Mucosa of descending colon (tissue), 3 donors: ENCODE measurements at places on chromosomes 1 and 21.

- no peak for DNase-seq
Observed at GRCh38 chr21:25330266-25330665, 277.0 kb downstream of the MRPL39 start.

DNA sequence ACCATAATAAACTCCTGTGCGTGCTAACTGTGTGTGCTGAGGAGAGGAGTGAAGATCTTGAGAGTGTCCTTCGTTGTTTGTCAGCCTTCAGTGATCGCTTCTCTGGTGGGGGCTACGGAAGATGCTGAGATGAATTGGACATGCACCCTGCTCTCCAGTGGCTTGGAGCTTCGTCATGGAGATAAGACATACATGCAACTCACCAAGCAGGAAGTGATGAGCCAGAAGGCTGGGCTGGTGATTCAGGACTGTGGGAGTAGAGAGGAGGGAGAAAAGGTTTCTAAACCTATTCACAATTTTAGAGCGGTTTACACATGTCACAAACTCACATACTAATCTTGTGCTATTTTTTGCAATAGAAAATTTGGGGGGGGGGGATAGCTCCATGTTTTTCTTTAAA, 128.9 kb upstream of the ADAR start:
- DNase-seq = no peak

DNA sequence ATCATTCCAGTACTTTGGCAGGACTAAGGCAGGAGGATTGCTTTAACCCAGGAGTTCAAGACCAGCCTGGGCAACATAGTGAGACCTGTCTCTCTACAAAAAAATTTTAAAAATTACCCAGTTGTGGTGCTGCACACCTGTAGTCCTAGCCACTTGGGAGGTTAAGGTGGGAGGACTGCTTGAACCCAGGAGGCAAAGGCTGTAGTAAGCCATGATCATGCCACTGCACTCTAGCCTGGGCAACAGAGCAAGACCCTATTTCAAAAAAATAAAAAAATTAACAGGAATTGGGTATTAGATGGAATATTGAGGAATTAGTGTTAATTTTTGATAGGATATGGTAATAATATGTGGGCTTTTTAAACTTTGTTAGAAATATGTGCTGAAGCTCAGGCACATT, 16.8 kb downstream of the TAF13 start:
- DNase-seq = no peak

DNA sequence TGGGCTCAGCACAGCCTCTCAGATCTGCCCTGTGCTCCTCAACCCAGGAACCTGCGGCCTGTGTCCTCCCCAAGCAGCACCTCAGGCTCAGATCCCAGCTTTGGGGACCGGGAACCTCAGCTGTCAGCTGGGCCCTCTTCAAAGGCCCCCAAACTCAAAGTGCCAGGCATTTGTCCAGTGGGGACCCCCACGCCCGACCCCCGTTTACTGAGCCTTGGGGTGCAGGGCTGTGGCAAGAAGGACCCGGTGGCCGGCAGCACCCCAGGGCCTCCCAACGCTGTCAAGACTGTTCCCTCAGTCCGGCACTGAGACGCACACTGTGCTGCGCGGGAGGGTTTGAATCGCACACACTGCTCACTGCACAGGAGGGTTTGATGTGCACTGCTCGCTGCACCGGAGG, 35.0 kb downstream of the MORN1 start:
- DNase-seq = no peak

- DNase-seq = no peak
Observed at GRCh38 chr1:30683699-30684098, 39.7 kb downstream of the MATN1 start.

GRCh38 chr1:163697137-163697536, 375.4 kb downstream of the NUF2 start:
- no peak for DNase-seq

GRCh38 chr21:17044696-17045095, 468.1 kb upstream of the CXADR start:
- DNase-seq = no peak

DNA sequence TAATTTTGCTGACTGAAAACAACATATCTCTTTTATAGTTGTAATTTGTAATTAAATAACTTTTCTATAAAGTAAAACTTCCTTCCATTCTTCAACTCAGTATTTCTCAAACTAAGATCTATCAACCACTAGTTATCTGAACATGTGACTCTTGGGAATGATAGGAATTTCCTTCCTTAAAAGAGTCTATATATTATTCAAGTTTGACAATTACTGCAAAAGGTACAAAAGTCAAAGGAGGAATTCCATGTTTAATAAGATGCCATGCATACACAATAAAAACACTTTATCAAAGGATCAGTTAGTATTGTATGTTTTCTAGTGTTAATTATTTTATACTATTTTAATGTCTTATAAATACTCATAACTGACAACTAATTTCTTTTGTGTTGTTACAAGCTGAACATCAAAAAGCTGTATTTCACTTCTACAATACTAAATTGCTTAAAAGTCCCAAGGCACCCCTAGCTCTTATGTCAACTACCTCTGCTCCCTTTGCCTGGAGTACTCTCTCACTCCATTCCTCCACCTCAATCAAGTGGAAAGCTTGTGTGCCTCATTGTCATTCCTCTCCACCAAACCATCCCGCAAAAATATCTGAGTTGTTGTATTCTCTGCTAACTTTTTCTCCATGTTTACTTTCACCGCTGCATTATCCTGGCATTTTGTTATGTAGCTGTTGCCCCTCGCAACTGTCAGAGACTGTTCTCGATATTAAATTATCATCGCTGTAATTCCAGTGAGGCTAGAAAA, 67.9 kb downstream of the SLC44A5 start:
- DNase-seq = no peak

DNA sequence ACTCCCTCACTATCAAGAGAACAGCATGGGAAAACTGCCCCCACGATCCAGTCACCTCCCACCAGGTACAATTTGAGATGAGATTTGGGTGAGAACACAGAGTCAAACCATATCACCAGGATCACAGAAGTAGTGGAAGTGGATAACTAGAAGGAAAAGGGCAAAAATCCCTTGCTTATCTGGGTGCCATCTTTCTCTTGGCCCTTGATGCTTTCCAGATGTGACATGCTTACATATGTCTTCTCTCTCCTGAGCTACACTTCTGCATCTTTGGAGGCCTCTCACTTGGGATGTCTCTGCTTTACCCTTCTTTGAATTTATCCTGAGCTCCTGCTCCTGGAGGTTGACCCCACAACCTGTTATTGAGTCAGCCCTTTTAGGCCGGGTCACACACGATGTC, 57.6 kb upstream of the APOBEC4 start:
- no peak for DNase-seq

- DNase-seq = peak; percentile 85
Observed at GRCh38 chr1:9842781-9843575, 19.2 kb upstream of the CLSTN1 start.

DNA sequence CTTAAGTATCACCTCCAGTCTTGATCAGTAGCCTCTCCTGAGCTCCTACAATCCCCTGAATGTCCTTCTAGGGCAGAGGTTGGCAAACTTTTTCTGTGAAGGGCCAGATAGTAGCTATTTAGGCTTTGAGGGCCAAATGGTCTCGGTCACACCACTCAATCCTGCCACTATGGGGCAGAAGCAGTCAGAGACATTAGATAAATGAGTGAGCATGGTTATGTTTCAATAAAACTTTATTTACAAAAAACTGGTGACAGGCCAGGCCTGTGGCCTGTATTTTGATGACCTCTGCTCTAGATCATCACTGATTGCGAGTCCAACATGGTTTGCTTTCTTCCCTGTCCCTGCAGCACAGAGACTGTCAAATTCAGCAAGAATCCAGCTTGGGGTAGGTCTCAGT, 36.3 kb downstream of the LRP8 start:
- DNase-seq = no peak

- DNase-seq = no peak
Observed at GRCh38 chr1:26544126-26544525, 14.6 kb downstream of the RPS6KA1 start.

DNA sequence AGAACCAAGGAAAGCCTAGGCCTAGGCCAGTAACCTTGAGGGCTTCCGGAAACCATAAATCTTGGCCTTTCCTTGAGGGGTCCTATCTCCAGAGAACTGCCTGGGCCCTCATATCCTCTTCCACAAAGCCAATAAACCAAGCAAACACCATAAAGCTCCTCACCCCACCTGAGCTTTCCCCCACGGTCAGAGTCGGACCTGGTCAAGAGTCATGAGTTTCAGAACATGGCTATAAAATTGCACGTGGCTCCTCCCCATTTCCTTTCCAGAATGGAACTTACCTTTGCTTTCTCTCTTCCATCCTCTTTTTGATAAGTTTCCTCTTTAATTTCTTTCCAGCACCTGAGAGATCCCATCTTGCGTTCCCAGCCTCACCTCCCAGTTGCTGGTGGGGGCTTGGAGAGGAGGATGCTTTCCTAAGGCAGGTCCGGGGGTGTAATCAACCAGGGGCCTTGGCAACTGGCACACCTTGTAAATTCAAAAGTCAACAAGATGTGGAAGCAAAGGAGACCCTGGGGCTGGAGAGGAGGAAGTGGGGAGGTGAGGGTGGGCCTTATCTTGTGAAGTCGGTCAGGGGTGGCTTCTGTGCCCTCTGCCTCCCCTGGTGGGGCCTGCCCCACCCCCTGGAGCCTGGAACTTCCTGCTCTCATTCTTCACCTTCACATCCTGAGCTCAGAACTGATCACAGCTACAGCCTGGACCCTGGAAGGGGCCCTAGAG, 259.9 kb downstream of the FOXD2 start:
- DNase-seq = peak; percentile 80

GRCh38 chr1:73343947-73344346, 854.0 kb downstream of the LRRIQ3 start:
- DNase-seq = no peak
